Hepatocyte (in vitro differentiated cells): ENCODE measurements at places on chromosomes 2 and 18. TPM values are rescaled to one million over a fixed set of nuclear protein-coding genes. Genes with fewer than 3 reads are reported as not detected.

Gene NEU2
- polyA plus RNA-seq: not detected in 2 replicates

Gene E2F6
- polyA plus RNA-seq: 13.8 and 24.6 TPM in 2 replicates

Gene IMPA2
- 116 and 130 TPM in 2 replicates for polyA plus RNA-seq

DNA sequence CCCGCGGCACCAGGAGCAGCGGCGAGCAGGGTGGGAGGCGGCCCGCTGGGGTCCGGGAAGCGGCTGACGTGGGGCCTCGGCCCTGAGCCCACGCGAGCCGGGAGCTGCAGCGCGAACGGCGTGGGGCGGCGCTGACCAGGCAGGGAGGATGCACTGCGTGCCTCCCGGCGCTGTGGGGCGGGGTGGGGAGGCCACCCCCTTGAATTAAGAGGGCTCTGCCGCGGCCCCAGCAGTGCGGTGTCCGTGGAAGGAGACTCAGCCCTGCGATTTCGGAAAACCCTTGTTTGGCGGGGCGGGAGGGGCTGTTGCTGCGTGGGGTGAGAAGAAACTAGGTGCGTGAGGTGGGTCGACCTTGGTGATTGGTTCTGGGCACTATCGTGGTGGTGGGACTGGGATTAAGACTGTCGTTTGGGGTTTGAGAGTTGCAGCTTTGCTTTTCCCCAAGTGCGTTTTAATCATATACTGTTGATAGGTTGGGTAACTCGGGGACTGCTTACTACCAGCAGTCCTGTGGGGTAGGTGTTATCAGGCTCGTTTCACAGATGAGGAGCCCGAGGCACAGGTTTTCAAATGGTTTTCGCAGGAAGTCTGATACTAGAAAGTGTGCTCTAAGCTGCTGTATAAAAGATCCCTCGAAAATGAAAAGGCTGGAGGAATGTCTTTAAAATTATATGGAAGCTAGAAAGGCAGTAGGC lies 722 bp downstream of the ACSL3 start:
- H3K27me3 ChIP-seq: no peaks in the 10 kb centered on the region
- H3K4me3 ChIP-seq: peak overlapping the region; percentile 96
- H3K36me3 ChIP-seq: no peaks in the 10 kb centered on the region
- peaks cover 38% of the 10 kb centered on the region for H3K4me1 ChIP-seq
- H3K27ac ChIP-seq: peak overlapping the region; percentile 99
- peak; percentile 66 for DNase-seq

DNA sequence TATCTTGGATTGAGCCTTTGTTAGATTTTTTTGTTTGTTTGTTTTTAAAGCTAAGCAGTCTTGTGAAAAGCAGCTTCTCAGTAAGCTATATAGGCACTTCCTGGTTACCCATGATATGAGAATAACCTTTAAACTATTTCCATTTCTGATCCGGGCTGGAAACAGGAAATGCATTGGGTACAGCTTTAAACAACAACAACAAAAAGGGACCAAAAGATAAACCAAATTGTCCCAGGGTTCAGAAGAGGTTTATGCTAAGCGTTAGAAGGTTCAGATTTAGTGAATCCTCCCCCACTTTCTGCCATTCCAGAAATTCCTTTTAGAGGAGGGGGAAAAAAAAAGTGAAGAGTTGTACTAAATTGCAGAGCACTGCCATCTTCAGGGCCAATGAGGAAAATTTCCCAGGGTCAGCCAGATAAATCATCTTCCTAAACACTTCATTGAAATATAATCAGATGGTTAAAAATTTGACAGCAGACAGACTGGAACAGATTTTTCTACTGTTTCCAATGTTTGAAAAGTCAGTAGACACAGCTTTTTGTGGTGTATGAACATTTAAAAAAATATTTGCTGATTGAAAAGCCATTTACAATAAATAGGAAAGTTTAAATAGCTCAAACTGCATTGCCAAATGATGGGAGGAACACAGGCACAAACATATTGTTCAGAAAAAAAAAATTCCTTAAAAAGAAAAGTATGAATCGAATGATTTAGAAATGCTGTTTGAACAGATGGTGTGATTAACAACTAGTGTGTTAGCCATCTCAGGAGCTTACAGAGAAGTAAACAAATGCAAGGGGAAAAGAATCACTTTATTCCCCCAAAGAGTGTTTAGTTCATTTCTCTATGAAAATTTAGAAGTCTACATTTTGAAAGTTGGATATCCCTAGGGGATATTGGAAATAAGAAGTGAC lies 189.9 kb upstream of the TANK start:
- no peaks in the 10 kb centered on the region for H3K36me3 ChIP-seq
- no peaks in the 10 kb centered on the region for H3K27me3 ChIP-seq
- H3K4me1 ChIP-seq: no peaks in the 10 kb centered on the region
- no peak overlapping the region for H3K4me3 ChIP-seq
- H3K27ac ChIP-seq: peak overlapping the region; percentile 74

GRCh38 chr2:98830571-98831145 lies 99.7 kb upstream of the MGAT4A start:
- no peaks in the 10 kb centered on the region for H3K27me3 ChIP-seq
- H3K4me3 ChIP-seq: no peak overlapping the region
- H3K27ac ChIP-seq: no peak overlapping the region
- H3K36me3 ChIP-seq: no peaks in the 10 kb centered on the region
- no peaks in the 10 kb centered on the region for H3K4me1 ChIP-seq

GRCh38 chr18:10579079-10579867 lies 53.4 kb downstream of the NAPG start:
- H3K36me3 ChIP-seq: no peaks in the 10 kb centered on the region
- no peak for DNase-seq
- H3K4me3 ChIP-seq: no peak overlapping the region
- H3K27me3 ChIP-seq: no peaks in the 10 kb centered on the region

Gene EIPR1
- polyA plus RNA-seq: 26.5 and 27.4 TPM in 2 replicates

GRCh38 chr2:232502911-232503808 lies 15.5 kb upstream of the ECEL1 start:
- H3K36me3 ChIP-seq: no peaks in the 10 kb centered on the region
- DNase-seq: peak; percentile 79
- peaks cover 18% of the 10 kb centered on the region for H3K4me1 ChIP-seq
- H3K27ac ChIP-seq: no peak overlapping the region

GRCh38 chr2:180225118-180225517 lies 218.0 kb upstream of the CWC22 start:
- H3K4me3 ChIP-seq: no peak overlapping the region
- no peaks in the 10 kb centered on the region for H3K36me3 ChIP-seq
- no peak overlapping the region for H3K27ac ChIP-seq

DNA sequence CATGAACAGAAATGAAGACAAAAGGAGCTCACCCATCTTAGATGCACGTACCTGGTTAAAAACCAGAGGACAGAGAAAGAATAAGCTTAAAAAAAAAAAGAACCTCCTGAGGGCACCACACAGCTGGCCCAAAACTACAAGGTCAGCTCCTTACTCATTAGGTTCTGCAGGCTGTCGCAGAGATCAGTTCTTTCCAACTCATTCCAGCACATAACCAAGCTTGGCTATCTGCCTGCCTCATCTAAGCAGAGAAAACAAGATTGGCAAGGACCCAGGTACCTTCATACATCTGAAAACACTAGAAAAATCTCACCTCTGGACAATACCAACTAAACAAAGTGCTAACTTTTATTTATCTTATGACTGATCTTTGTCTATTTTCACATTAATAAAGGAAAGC lies 89.9 kb downstream of the NOL10 start:
- no peaks in the 10 kb centered on the region for H3K36me3 ChIP-seq
- H3K27ac ChIP-seq: no peak overlapping the region
- H3K4me1 ChIP-seq: peaks cover 27% of the 10 kb centered on the region
- H3K27me3 ChIP-seq: no peaks in the 10 kb centered on the region
- DNase-seq: no peak
- H3K4me3 ChIP-seq: no peak overlapping the region

DNA sequence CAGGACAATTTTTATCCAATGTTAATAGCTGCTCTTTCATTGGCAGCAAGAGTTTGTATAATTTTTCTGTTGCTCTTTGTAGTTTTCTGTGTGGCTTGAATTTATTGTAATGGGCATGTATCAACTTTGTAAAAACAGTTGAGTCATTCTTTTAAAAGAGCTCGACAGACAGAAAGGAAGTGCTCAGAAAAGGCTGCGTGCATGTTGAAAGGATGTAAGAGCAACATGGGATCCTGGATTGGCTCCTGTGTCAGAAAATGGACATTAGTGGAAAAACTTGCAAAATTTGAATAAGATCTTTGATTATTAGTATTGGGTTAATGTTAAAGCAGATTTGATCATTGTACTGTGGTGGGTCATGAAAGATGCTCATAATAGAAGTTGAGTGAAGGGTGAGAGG lies 93.3 kb upstream of the CDC42EP3 start:
- DNase-seq: no peak
- H3K36me3 ChIP-seq: no peaks in the 10 kb centered on the region
- peaks cover 13% of the 10 kb centered on the region for H3K4me1 ChIP-seq
- no peak overlapping the region for H3K27ac ChIP-seq
- H3K4me3 ChIP-seq: no peak overlapping the region
- H3K27me3 ChIP-seq: no peaks in the 10 kb centered on the region

Gene COL4A3
- 1.6 TPM in 1 of 2 replicates, not detected in the other for polyA plus RNA-seq

Gene CCBE1
- 9.2 and 16.4 TPM in 2 replicates for polyA plus RNA-seq

- no peak overlapping the region for H3K27ac ChIP-seq
- H3K27me3 ChIP-seq: no peaks in the 10 kb centered on the region
- DNase-seq: no peak
- H3K4me3 ChIP-seq: no peak overlapping the region
Observed at GRCh38 chr18:35155398-35156117, 85.3 kb upstream of the ZNF397 start.

Gene PLEKHH2
- 2.2 and 3.3 TPM in 2 replicates for polyA plus RNA-seq

Gene CD8B2
- polyA plus RNA-seq: 0.47 TPM in 1 of 2 replicates, not detected in the other

GRCh38 chr2:131031431-131031841 lies 61.8 kb downstream of the FAM168B start:
- H3K36me3 ChIP-seq: no peaks in the 10 kb centered on the region
- no peak overlapping the region for H3K27ac ChIP-seq
- H3K4me1 ChIP-seq: peaks cover 12% of the 10 kb centered on the region
- no peaks in the 10 kb centered on the region for H3K27me3 ChIP-seq
- no peak overlapping the region for H3K4me3 ChIP-seq
- no peak for DNase-seq

DNA sequence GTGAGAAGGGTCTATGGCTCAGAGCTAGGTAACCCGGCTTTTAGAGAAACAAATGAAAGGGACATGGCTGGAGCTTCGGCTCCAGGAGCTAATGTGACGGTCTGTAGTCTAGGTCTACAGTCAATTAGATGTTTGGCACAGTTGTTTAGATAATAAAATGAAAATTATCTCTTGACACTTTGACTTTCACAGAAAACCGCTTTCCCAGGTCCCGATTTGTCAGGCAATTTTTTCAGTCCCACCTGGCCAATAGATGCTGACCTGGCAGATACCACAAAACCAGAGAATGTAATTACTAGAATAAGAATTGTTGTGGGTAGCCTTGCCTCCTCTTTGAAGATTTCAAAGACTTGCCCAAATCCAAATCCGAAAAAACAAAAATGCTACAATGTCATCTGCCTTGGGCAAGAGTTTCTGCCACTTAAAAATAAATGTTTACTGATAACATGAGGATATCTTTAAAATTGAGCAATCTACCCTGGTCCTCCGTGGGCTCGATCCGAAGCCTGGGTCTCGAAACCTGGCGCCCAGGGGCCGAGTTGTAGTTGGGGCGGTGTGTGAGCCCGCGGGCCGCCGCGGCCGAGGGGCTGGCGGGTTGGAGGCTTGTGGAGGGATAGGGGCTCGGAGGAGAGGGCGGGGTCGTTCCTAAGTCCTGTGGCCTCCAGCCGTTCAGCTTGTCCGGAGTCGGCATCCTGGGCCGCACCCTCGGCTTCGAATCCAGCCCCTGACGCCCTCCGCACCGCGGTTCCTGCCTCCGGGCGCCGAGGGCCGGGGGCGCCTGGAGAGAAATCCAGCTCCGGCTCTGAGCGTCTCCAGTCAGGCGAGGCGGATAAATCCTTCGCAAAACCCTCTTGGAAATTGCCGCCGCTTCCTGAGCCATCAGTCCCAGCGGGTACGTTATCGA lies 2.3 kb downstream of the EMX1 start:
- H3K36me3 ChIP-seq: no peaks in the 10 kb centered on the region
- H3K4me1 ChIP-seq: peaks cover 40% of the 10 kb centered on the region
- peaks cover 96% of the 10 kb centered on the region for H3K27me3 ChIP-seq
- DNase-seq: no peak
- H3K4me3 ChIP-seq: peak overlapping the region; percentile 4

Gene TMEM200C
- 2.4 and 3.4 TPM in 2 replicates for polyA plus RNA-seq

DNA sequence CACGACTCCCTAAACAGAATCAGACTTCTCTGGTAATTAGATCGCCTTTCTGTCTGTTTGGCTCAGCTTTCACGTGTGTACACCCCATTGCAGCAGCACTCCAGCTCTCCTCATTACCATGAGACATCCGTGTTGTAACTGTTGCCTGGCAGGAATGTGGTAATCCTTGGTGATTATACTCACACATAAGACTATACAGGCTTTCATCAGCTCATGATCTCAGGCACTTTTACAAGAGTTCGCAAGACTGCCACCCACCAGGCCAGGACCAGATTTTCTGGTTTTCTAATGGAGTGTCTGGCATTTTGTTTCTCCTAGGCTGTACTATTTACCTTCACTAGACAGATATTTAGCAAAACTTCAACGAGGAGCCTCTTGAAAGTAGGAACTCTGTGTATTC lies 50.2 kb downstream of the ACVR1 start:
- H3K27me3 ChIP-seq: no peaks in the 10 kb centered on the region
- DNase-seq: peak; percentile 63
- H3K27ac ChIP-seq: peak overlapping the region; percentile 63
- no peaks in the 10 kb centered on the region for H3K36me3 ChIP-seq
- H3K4me3 ChIP-seq: no peak overlapping the region

Gene DSG3
- 0.72 TPM in 1 of 2 replicates, not detected in the other for polyA plus RNA-seq

Gene FBXO48
- polyA plus RNA-seq: 0.36 and 0.58 TPM in 2 replicates

DNA sequence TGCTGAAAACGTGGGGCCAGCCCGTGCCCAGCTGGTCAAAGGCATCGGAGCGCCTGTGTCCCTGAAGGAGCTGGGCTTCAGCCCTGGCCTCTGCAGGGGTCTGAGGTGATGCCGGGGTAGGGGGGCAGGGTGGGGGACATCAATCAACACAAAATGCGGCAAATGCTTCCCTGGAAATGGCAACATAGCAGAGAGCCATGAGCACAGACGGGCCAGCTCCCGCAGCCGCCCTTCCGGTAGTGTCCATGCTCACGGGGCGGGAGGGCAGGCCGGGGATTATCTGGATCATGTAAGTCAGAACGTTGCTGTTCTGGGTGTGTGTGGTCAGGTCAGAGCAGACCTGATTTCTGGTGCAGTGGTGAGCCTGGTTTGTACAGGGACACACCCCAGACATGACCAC lies 56.5 kb upstream of the TWIST2 start:
- no peak overlapping the region for H3K4me3 ChIP-seq
- peak overlapping the region; percentile 51 for H3K27ac ChIP-seq
- H3K36me3 ChIP-seq: no peaks in the 10 kb centered on the region
- DNase-seq: no peak

GRCh38 chr2:1283020-1283801 lies 130.1 kb upstream of the TPO start:
- no peak overlapping the region for H3K27ac ChIP-seq
- H3K4me1 ChIP-seq: no peaks in the 10 kb centered on the region
- no peak overlapping the region for H3K4me3 ChIP-seq
- H3K27me3 ChIP-seq: no peaks in the 10 kb centered on the region

GRCh38 chr2:216299588-216299987 lies 72.7 kb downstream of the MARCHF4 start:
- H3K27ac ChIP-seq: no peak overlapping the region
- H3K4me3 ChIP-seq: no peak overlapping the region
- no peaks in the 10 kb centered on the region for H3K27me3 ChIP-seq
- no peaks in the 10 kb centered on the region for H3K4me1 ChIP-seq
- no peaks in the 10 kb centered on the region for H3K36me3 ChIP-seq
